ENCODE measurements at places on chromosomes 12 and 14.

DNA sequence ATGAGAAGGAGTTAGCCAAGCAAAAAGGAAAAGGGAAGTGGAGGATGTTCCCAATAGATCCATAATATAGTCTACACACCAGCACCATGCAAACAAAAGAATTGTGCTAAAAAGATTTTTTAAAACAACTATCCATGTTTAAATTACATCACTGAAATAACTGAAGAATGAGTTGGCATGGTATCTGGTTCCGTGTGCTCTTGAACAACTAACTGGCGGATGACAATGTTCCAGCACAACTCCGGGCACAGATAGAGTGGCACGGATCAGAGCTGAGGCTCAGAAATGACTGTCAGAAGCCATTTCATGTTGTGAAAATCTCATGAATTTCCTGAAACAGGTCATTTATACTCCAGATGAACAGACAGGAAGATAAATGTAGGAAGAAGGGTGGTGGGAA, 153.1 kb downstream of the HMGA2 start:
- DNase-seq = no peak

DNA sequence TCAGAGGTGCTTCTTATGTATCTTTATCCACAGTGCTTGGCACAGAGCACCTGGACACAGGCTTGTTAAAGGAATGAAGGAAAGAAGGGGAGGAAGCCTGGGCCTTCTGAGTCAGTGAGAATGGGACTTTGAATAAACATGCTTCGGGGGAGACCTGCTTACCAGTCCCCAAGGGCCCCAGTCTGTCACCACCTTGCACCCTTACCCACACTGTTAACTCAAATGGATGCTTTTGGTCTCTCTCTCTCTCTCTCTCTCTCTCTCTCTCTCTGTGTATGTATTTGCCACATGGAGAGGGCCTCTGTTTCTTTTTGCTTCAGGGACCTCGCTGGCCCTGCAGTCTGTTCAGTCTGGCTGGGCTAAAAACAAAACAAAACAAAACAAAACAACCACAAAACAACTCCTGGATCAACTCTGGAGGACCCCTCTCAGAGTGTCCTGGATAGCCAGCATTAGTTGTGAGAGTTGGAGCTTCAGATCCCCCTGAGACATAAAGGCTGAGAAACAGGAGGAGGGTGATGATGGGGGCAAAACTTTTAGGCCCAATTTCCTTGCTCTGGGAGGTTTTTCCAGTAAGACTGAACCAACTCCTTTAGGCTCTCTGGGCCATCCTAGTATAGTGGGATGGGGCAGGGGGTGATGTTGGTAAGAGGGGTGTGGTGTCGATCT, 1.9 kb downstream of the KIF5A start:
- DNase-seq = no peak

DNA sequence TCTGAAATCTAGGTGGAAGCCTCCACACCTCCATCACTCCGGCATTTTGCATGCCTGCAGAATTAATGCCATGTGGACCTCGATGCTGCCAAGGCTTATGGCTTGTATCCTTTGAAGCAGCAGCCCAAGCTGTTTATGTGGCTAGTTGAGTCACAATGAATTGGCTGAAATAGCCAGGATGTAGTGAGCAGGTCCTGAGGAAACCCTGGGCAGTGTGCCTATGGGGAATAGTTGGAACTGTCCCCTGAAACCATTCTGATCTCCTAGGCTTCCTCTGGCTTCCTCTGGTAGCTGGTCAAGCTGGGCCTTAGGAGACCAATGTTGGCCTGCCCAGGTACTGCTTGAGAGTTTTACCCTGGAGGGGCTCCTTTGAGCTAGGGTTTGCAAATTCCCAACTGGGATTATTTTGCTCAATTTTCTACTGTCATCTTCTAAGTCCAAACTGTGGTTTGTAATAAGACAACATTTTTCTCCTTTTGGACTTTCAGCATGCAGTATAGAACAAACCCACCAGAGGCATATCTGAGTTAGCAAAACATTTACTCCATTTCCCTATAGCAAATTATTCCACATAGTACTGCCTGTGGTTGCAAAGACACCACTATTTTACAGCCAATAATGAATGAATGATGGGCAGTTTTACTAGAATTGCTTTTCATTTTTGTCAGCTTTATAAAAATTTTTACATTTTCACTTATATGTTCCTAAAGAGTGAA, 85.1 kb upstream of the AMIGO2 start:
- no peak for DNase-seq

DNA sequence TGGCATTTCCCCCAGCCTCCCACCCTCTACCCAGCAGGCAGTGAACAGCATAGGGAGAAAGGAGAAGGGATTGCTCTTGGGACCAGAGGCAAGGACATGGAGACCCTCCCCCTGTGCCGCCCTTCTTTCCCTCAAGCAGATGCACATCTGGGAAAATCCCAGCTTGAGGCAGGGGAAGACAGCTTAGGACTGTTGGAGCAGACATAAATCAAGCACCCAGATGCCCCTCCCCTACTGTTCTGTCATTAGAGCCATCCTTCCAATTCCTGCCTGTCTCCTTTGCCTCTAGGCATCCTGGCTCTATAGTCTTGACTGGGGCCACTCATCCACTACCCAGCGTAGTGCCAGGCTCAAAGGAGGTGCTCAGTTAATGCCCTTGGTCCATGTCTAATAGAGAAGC, 7.5 kb upstream of the CISTR start:
- no peak for DNase-seq

DNA sequence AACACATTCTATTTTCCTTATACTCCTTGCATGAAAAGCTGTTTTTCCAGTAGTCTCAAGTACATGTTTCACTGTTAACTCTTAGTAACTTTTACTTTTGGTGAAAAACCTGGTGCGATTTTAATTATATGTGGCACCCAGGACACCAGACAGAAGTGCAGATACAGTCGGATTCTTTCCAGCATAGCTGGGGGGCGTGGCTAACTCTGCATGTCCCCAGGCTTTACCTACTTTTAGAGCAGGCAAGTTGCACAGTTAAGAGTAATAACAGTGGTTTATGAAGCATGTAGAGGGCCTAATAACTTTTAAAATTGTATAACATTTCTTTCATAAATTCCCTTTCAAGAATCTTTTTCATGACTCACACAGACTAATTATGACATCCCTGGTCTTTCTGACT, 70.7 kb downstream of the HSD17B6 start:
- no peak for DNase-seq

GRCh38 chr12:16499611-16500010, 106.4 kb downstream of the LMO3 start:
- DNase-seq = no peak

DNA sequence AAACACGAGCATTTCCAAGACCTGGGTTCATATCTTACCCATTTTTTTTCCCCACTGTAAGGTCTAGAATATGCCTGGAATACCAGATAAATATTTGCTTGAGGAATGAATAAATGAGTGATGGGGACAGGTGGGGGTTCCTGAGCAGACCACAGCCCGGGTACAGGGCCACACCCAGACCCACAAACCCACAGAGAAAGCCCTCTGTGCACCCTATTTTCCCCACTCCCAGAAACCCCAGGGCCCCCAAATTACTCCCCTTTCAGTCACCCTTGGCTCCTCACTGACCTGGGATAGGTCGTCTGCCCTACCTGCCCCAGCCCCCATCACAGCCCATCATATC, 66.5 kb upstream of the DDX11 start:
- DNase-seq = no peak

GRCh38 chr12:93415723-93416464, 25.9 kb downstream of the UBE2N start:
- DNase-seq = no peak

DNA sequence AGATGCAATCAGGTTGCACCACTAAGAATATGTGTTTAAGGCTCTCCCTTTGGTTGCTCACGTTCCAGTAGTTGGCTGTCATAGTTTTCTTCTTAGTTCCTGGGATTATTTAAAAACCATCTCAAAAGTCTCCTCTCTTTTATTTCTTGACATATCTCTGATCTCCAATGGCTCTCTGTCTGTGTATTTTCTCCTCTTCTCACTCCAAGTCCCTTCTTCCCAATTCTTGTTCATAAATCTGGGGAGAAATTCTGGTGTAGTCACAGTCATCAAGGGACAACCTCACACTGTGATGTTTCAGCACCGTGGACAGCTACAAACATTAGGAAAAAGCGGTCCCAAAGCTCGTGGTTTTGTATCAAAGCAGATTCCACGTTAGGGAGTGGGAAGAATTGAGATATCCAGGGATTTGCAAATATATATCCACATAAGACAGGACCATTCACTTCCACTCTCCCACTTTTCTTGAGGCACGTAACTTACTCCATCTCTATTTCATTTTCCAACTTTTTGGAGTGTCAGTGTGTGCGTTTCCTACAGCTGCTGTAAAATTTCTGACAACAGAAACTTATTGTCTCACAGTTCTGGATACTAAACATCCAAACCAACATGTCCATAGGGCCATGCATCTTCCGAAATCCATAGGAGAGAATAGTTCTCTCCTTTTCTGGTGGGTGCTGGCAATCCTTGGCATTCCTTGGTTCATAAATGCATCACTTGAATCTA, 80.6 kb upstream of the TMEM233 start:
- DNase-seq = no peak

DNA sequence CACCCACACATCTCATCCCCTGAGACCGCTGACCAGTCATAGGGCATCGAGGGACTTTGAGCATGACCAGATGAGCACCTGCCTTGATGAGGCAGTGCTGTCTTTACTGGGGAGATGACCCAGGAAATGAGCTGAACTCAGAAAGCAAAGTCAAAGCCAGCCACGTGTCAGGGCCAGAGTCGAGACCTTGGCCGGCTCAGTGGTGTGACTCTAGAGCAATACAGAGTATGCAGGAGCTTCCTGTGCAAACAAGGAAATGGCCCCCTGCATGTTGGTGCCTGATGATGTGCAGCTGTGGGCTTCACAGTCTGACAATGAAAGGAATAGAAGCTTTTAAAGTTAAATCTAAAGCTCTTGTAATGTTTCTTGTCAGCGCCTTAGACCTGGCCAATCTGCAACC, 332.9 kb downstream of the PCNX1 start:
- no peak for DNase-seq

- no peak for DNase-seq
Observed at GRCh38 chr12:42510823-42511222, 78.7 kb downstream of the PRICKLE1 start.

- DNase-seq = no peak
Observed at GRCh38 chr14:91417983-91418386, 365 bp upstream of the CCDC88C start.

DNA sequence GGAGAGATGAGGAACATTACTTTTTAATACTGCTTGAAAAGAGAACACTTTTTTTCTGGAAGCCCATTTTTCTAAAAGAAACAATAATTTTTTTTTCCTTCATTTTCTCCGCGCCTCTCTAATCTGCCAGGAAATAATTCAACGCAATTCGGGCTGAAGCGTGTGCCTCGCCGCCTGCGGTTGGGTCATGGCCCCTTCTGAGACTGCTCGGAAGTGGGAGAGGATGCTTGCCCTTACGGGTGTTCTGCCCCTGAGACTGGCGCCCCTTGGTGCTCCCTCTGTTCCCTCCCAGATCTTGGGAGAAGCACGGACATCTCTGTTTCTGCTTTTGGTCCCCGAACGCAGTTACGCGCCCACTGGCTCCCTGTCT, 332 bp upstream of the TBC1D30 start:
- DNase-seq = no peak

GRCh38 chr14:83940253-83940652, 1589.7 kb upstream of the FLRT2 start:
- no peak for DNase-seq

- DNase-seq = no peak
Observed at GRCh38 chr12:113474635-113475436, 3.2 kb upstream of the LHX5 start.

DNA sequence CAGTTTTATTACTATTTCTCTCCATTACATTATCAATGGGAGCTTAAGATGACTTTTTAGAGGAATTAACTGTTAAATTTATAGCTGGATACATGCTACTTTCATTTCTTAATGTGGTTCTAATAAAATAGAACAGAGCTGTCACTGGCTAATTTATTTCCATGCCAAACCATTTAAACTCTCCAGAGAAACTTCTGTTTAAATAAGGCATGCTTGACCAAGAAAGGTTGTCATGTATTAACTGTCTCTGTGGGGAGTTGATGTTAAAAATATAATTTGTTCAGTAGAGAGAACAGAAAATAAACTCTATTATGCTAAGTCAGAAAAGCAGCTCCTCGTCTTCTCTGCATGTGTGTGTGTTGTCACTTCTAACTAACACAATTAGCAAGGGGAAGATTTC, 447.4 kb downstream of the SLC16A7 start:
- DNase-seq = no peak

GRCh38 chr14:35956376-35957085, 130.4 kb downstream of the BRMS1L start:
- no peak for DNase-seq
